ENCODE measurements at places on chromosomes 1 and 21. TPM values are rescaled to one million over a fixed set of nuclear protein-coding genes. Genes with fewer than 3 reads are reported as not detected.

DNA sequence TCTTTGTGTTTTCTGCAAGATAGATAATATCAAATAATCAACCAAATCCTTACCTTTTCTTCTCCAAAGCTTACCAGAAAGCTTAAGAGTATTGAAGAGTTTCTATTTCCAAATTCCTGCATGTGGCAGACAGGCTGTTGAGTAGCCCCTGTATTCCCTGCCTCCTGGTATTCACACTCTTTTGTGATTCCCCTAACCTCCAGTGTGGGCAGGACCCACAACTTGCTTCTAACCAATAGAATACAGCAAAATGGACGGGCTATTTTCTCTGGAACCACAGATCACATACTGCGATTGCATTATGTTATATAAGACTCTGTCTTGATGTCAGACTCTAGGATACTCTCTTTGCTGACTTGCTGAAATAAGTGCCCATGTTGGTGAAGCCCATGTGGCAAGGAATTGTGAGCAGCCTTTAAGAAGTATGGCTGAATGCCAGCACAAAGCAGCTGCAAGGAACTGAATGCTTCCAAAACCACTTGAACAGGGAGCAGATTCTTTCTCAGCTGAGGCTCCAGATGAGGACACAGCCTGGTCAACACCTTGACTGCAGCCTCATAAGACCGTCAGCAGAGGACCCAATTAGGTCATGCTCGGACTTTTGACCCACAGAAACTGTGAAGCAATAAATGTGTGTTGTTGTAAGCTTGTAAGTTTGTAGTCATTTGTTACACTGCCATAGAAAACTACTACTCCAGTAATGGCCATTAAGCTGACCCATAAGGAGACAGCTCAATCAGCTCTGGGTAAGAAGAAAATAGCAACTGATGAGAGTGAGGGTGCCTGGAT lies 47.9 kb upstream of the PLXNA2 start:
- DNase-seq = no peak

DNA sequence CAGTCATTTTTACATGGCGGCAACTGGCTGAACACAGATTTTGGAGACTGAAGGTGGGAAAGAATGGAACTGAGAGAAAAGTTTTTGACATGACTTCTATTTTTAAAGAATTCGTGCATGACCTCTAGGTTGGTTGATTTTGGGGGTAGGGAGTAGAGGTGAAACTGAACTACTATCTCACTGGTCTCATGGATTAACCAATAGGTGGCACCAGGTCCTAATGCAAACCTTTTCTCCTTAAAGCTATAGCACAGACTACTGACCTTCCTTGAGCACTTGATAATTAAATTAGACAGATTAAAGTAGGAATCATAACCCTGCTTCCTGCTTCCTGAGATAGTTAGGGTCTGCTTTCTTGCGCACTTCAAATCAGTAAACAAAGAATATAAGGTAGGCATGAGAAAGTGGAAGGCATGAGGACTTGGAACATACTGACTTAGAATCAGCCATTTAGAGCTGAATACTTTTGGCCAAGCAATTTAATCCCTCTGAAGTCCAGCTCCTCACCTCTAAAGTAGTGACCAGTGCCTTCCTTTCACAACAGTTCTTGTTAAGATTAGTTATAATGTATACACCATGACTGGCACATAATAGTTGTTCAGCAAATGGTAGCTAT lies 206.0 kb downstream of the CENPF start:
- DNase-seq = no peak

- no peak for DNase-seq
Observed at GRCh38 chr21:35005560-35006224, 43.4 kb downstream of the RUNX1 start.

DNA sequence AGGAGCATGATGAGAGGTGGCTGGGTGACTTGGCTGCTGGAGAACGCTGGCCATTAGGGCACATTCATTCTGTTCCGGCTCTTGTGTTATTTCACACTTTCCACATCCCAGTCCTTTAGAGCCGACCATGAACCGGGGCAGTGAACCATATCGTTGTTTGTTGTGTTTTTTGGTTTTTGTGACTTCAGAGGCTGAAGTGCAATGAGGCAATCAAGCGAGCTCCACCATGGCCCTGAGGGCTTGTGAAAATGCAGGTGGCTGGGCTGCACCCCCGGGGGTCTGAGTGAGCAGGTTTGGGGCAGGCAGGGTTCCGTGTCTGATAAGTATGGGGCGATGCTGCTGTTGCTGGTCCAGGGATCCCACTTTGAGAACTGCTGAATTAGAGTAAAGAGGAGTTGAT lies 23.7 kb downstream of the ABCG1 start:
- DNase-seq = no peak

DNA sequence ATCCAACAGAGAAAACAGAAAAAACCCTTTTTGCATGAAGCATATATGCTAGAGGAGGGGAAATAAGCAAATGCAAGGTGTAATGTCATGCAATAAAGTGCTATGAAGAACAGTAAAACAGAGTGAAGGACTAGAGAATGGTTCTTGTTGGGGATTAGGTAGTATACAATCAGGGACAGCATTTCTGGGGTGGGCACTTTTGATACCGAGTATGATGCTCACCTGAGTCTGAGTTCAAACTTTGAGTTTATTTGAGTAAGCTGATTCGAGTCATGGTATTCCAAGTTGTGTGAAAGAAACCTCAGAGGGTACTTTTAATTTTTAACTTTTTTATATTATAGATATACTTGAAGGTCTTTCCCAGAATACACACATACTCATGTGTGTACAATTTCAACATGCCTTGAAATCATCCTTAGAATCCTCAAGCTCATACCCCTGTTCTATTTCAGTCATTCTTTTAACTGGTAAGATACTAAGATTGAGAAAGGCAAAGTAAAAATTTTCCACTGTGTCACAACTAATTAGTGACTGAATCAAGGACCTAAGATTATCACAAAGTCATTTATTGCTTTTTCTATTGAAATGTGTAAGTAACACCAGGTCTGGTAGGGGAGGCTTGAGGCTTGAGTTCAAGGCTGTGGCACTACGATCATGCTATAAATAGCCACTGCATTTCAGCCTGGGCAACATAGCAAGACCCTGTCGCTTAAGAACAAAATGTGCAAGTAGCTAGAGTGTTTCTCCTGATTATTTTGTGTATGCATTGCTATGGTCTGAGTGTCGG lies 12.1 kb downstream of the LRRC8B start:
- DNase-seq = no peak

DNA sequence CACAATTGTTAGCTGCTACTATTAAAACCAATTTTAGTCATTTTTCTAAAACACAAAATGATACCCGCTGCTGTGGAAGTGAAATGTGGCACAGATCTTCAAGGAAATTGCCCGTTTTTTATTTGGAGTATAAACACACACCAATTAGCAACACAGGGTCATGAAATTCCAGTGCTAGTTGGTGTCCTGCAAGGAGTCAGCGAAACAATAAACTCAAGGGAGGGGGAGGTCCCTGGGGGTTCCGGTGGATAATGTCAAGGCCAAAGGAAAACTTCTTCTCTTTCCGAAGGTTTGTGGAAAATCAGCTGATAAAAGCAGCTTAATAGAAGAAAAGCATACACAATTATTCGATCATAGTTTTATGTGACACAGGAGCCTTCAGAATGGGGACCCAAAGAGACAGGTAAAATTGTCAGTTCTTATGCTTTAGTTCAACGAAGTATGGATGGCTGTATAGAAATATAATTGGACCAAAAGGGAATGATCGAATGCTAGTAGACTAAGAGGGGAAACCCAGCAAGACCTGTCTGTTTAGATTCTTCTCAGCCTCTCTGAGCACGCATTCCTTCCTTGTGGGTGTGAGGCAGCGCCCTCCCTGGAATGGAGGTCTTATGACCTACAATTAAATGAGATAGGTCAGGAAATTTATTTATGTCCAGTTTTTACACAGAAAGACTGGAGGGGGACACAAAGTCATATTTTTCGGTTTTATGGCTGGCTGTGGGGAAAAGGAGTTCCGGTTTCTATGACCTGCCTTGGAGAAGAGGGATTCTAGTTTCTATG lies 65.9 kb downstream of the KCNK1 start:
- no peak for DNase-seq

- DNase-seq = no peak
Observed at GRCh38 chr1:151189637-151190445, at the start of gene VPS72. TSS of gene VPS72 (minus strand) at chr1:151190197. CDS start at chr1:151190121, 76 bp downstream.

GRCh38 chr1:58568271-58568860 lies 8.7 kb downstream of the TACSTD2 start:
- no peak for DNase-seq

DNA sequence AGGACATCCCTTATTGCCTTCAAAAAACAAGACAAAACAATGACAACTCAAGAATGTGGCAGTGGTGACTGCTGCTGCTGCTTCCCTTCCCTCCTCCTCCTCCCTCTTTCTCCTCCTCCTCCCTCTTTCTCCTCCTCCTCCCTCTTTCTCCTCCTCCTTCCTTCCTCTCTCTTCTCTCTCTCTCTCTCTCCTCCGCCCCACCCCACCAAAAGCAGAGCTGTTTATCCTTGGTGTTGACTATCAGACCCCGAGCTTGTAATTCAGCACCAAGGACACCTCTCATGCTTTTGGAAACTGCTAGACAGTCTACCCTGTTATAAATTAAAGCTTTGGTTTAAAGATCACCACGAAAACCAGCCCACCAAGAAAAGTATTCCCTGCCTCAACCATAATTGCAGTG lies 72.4 kb upstream of the IFNAR2 start:
- no peak for DNase-seq

- no peak for DNase-seq
Observed at GRCh38 chr1:229425564-229426159, 8.2 kb downstream of the ACTA1 start.

DNA sequence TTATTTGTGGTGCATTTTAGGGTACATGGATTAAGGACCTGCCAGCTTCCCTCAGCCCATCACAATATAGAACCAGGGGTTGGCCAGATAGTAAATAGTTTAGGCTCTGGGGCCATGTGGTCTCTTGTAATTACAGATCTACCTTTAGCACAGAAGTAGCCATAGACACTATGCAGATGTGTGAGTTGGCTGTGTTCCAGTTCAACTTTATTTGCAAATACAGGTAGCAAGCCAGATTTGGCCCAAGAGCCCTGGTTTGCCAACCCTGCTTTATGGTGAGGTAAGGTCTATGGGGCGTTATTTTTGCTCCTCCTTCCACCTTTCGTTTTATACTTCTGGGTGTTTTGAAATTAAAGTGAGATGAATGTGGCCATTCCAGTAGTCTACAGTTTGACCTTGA lies 48.7 kb downstream of the MRPS6 start:
- DNase-seq = no peak

DNA sequence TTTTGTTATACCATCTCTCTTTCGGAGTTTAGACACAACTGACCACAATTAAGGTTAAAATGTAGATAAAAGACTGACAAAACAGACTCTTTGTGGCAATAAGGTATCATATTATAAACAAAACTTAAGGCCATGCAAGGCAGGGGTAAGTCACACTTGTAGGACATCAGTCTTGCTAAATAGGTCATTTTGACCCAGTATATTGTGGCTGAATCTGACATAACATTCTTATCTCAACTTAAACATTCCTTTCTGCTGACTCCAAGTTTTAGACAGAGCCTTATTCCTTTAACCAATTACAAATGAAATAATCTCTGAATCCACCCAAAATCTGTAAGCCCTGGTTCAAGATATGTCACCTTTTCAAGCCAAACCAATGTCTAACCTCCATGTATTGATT lies 733.4 kb upstream of the B3GALT2 start:
- DNase-seq = no peak

- no peak for DNase-seq
Observed at GRCh38 chr1:170696591-170697290, 32.8 kb downstream of the PRRX1 start.

GRCh38 chr1:151542710-151543129 lies 2.6 kb downstream of the TUFT1 start:
- no peak for DNase-seq

- DNase-seq = peak; percentile 22
Observed at GRCh38 chr1:232267092-232267836, 362.7 kb downstream of the SIPA1L2 start.

DNA sequence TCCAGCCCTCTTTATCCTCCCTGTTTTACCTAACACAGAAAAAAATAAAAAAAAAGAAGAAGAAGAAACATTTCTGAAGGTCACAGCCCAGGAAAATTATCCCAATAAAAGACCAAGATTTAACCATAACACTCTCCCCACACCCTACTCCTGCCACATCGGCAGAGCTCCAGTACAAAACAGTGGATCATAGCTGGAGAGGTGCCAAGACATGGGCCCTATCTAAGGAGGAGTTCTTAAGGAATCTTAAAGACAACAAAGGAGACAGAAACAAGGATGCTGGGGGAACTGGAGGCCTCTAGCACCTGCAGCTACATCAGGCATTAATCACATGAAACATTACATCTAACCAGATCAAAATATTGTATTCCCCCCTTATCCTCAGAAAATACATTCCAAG lies 432.8 kb downstream of the MATN1 start:
- no peak for DNase-seq

- DNase-seq = no peak
Observed at GRCh38 chr1:156427957-156428356, 58.9 kb downstream of the RHBG start.

GRCh38 chr1:209989525-209989924 lies 51.5 kb downstream of the SYT14 start:
- DNase-seq = no peak

DNA sequence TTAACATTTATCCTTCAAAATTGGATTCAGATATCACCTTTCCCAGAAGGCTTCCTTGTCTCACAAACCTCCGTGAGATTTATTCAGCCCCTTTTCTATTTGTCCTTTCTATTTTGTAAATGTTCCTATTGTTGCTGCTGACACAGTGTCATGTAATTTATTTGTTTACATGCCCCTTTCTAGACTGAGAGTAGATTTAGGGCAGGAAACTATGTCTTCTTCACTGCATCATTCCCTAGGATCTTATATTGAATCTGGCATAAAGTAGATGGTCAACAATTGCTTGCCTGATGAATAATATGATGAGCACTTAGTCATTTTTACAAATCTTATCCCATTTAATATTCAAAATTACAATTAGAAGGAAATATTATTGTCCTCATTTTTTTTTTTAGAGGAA lies 8.1 kb upstream of the CNN3 start:
- no peak for DNase-seq

GRCh38 chr1:111372336-111372965 lies 55.1 kb downstream of the OVGP1 start:
- no peak for DNase-seq

- no peak for DNase-seq
Observed at GRCh38 chr1:50841791-50842387, 118.2 kb downstream of the FAF1 start.

- no peak for DNase-seq
Observed at GRCh38 chr1:15691434-15692032, 7.4 kb downstream of the PLEKHM2 start.

- DNase-seq = no peak
Observed at GRCh38 chr21:44383216-44383615, 29.8 kb downstream of the TRPM2 start.

The PSRC1 gene
- total RNA-seq = 5.4 TPM

The AQP10 gene
- total RNA-seq = not detected

The HPDL gene
- 2.2 TPM for total RNA-seq

The TRIM45 gene
- total RNA-seq = 5.6 TPM

The ACOT7 gene
- 38.8 TPM for total RNA-seq

The HAPLN2 gene
- not detected for total RNA-seq

The ANGPTL3 gene
- total RNA-seq = not detected

The CYP4X1 gene
- 17.9 TPM for total RNA-seq

The APOBEC4 gene
- not detected for total RNA-seq

Measured in vagina (tissue), 2 donors.